ENCODE measurements at places on chromosomes 1 and 21.
A peak's percentile ranks its signal among the peaks of the same experiment; 100 is the strongest.

DNA sequence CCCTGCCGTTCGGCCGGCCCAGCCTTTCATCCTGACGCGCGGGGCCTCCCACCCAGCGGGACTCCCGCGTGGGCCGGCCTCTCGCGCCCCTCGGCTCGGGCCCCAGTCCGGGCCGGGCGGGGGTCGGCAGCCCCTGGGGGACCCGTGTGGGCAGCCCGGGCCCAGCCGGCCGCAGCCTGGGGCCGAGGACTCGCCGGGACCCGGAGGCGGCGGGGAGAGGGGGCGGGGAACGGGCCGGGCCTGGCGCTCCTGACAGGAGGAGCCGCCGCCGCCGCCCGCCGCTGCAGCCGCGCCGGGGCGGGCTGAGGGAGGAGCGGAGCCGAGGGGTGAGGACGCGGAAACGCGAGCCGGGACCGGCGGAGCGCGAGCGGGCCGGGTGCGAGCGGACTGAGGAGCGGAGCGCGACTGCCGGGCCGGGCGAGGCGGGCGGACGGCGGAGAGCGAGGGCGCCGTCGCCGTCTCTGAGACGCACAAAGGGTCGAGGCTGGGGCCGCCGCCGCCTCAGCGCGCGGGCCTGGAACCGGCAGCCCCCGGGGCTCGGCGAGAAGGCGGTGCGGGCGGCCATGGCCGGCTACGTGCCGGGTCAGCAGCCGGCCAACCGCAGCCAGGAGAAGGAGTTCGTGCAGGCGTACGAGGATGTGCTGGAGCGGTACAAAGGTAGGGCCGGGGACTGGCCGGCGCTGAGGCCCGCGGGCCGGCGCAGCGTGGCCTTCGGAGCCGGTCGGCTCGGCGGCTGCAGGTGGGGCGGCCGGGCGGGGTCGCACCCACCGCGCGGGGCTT is 79.1 kb downstream of the NDUFS5 start:
- peak; percentile 47 for DNase-seq

DNA sequence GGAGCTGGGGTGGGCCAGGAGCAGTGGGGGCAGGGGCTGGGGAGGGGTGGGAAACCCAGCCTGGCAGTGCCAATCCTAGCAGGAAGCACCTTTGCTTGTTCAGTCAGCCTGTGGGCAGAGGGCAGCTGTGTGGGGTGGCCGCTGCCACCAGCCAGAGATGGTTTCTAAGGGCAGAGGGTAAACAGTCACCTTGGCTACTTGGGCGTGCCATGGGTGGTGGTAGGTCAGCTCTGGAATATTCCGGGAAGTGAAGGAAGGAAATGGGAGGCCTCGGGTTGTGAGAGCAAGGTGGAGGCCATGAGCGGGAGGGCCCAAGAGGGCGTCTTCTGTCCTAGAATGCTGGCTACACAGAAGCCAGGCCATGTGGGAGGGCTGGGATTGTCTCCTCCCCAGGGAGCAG is 20.7 kb upstream of the WNT4 start:
- no peak for DNase-seq

- DNase-seq = no peak
These were observed 409 bp upstream of the HIVEP3 start for GRCh38 chr1:41919131-41919530.

GRCh38 chr1:230170622-230171021 is 103.6 kb downstream of the GALNT2 start:
- no peak for DNase-seq

- no peak for DNase-seq
These were observed 443.8 kb downstream of the PRDM2 start for GRCh38 chr1:14143777-14144176.

DNA sequence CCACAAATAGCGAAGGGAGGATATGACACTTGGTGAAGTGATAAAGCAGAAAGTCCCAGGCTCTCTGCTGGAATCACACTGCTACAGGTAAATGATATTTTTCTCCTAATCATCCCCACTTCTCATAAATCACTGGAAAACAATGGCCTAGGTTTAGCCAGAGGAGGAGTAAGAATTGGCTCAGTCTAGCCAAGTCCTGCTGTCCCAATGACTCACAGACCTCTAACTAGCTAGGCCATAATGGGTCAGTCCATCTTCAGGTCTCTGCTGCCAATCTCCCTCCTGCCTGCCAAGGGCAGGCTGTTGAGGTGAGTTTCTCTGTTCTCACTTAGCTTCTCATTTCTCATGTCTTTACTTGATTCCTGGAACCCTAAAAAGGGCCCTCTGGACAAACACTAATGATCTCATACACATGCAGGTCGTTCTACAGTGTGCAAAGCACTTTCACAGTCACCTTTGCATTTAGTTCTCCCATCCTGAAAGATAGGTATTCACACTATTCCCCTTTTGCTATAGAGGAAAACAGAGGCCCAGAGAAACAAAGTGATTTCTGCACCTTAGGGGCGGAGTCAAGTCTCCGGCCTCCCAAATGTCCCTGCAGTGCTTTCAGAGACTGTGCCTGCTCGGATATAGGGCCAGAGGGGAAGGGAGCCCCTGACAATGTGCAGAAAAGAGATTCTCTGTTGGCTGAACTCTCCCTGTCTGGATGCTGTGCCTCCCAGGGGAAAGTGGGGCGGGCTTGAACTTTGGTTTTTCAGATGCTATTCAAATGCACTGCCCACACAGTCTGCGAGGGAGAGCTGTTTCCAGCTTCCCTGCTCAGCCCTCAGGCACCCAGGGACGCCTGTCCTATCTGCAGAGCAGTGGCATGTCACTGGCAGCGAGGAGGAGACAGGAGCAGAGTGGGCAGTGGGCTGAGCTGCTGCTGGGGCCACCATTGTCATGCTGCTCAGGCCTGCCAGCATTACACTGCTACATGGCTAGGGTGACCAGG is 3.9 kb upstream of the CDK18 start:
- DNase-seq = no peak

DNA sequence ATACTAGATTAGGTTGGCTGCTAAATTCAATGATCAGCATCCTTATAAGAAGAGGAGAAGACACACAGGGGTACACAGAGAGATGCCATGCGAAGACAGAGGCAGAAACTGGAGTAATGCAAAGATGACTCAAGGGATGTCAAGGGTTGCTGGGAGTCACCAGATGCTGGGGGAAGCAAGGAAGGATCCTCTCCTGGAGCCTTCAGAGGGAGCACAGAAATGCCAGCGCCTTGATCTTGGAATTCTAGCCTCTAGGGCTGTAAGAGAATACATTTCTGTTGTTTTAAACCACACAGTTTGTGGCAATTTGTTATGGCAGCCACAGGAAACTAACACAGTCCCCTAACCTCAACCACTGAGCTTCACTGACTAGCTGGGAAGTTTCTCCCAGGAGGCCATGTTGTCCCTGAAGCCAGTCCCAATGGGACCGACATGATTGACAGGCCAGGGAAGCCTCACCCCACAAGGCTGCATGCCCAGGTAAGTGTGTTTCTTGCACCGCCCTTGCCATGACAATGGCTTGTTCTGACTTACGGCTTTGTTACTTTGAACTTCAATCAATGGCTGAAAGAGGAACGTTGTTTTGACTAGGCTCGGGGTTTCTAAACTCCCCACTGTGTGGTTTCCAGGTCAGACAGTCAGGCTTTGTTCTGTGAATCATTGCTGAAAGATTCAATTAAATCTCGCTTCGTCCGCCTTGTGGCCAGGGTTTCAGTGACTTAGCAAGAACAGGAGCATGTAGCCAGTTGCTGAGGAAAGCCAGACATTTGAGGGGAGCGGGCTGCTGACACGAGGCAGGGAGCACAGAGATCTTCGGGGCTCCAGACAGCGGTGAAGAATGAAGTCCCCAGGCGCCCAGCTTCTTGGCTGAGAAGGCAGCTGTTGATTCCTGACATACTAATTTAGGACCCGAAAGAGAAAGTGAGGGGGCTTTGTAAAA is 62.3 kb downstream of the RUNX1 start:
- peak; percentile 45 for DNase-seq

DNA sequence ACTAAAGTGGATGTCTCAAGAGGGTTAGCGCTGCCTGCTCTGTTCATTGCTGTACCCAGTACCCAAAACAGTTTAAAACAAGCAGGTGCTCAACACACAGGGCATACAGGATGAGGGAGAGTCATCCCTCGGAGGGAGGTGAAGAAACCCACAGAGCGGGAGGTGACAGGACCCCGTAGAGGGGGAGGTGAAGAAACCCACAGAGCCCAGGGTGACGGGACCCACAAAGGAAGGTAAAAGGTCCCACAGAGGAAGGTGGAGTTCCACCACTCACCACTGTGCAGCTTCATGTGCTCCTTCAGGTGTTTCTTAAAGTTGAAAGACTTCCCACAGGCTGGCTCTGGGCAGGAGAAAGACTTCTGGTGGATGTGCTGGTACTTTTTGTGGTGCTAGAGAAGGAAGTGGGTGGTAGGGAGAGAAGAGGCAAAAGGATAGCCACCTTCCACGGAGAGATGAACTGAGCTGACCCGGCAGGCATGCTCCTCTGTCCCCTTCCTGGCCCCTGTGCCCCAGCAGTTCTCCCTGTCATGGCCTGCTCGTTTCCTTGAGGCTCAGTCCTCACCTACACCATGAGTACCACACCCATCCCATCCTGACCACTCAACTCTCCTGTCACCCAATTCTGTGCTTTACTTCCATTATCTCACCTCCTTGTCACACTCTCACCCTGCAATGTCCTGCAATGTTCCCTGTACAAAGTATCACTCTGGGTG is 5.1 kb downstream of the ZNF692 start:
- DNase-seq = no peak

DNA sequence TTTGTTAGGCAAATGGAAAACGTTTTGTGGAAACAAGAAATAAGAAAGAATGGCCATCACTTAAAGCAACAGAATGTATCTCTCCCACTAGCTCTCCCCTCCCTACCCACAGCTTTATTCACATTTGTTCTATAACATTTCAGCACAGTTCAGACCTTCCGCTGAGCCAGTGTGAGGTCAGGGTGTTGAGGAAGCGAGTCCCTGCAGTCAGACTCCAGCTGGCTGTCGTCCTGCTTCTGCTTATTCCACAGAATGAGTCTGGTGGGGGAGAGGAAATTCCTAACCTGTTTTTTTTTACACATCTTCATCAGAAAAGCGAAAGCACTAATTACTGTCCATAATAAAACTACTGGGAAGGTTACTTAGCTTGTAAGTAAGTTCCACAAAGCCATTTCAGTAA is 39.0 kb downstream of the MRPL39 start:
- DNase-seq = no peak

GRCh38 chr1:207362962-207363860 is 41.7 kb downstream of the CD55 start:
- no peak for DNase-seq

GRCh38 chr1:60281360-60281932 is 207.9 kb upstream of the C1orf87 start:
- no peak for DNase-seq

DNA sequence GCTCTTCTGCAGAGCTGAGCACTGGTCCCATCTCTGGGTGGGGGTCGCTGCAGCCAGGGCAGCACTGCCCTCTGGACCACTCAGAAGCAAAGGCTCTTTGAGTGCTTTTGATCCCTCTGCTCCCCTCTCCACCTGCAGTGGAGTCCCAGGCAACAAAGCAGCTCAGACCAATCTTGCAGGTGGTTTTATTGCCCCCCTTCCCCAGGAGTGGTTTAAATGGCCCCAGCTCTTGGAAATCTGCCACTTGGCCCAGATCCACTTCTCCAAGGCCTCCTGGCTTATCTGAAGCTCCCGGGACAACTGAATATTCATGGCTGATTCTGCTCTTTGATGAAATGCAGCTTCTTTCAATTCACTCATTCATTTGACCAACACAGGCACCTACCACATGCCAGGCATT is 2.7 kb downstream of the STUM start:
- no peak for DNase-seq

DNA sequence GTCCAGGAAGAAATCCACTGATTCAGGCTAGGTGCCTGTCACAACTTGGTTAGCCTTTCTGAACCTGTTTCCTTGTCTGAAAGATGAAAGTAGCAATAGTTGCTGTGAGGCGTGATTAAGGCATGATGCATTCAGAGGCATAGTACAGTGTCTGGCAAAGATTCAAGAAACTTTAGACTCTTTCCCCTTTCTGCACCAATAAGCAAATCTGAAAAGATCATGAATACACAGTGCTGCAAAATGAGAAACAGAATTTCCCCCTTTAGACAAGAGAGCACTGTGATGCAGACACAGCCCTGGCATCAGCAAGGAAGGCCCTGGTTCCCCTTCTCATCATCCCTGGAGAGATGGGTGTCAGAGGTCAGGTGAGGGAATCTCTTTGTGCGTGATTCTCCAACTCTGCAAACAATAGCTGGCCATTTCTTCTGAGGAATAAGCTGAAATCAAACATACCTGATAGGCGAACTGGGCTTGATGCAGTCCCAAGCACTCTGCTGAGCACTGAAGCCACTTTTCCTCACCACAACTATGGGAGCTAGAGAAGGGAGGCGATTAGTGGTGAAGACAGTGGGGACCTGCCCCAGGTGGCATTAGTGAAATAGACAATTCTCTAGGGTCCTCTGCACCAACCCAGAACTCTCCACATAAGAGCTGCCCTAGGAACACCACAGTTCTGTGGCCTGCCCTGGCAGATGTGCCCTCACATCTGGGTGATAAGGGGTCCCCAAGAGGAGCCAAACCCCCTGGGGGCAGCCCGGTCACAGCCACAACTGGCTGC is 41.7 kb downstream of the ITPKB start:
- no peak for DNase-seq

GRCh38 chr1:247421074-247421473 is 5.1 kb downstream of the NLRP3 start:
- DNase-seq = no peak

- no peak for DNase-seq
These were observed 172.5 kb downstream of the PLPP3 start for GRCh38 chr1:56406821-56407220.

DNA sequence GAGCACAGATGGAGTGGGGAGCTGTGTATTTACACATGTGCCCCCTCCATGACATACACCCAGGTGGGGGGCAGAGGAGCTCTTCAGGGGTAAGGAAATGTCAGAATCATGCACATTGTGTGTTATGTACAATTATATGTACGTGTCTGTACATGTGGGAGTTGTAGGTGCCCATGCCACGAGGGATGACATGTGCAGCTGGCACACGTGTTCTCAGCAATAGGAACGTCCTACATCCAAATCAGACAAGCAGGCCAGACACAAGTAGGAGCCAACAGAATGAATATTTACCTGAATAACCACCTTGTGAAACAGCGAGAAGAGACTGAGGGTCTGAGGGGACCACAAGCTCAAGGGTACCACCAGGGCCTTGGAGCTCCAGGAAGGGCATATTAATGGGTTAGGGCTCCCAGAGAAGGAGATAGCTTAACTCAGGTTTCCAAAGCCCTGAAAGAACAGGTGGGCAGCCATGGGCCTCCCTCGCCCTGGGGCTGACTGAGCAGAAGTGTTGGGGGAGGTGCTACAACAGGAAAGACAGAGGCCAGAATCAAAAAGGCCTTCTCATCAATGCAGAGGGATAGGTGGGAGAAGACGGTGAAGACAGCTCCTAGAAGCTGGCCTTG is 3.2 kb downstream of the COL16A1 start:
- DNase-seq = no peak

- no peak for DNase-seq
These were observed 4.7 kb downstream of the AMY2B start for GRCh38 chr1:103576065-103576464.
